Activated naive CD4-positive, alpha-beta T cell treated with anti-CD3 and anti-CD28 coated beads for 36 hours (primary cell): ENCODE measurements at places on chromosomes 2 and 18. TPM values are rescaled to one million over a fixed set of nuclear protein-coding genes. Genes with fewer than 3 reads are reported as not detected.

DNA sequence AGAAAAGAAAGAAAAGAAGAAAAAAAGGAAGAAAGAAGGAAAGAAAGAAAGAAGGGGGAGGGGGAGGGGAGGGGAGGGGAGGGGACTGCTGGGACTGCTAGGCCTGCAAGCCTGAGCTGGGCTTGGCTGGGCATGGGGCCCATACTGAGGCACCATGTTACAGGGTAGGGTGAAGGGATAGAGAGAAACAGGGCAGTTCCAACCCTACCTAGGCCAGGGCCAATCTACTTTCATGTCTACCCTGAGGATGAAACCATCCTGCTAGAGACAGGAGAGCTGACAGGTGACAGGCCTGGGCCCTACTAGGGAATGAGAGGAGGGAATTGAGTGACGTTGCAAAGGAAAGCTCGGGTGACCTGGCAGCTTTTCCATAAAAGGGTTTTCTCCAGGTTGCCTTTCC is 41.7 kb downstream of the TEX44 start:
- DNase-seq, result no peak

GRCh38 chr2:150060341-150060740 is 427.1 kb downstream of the RND3 start:
- no peak for DNase-seq

GRCh38 chr2:233329489-233330135 is 22.0 kb downstream of the SAG start:
- DNase-seq, result no peak

GRCh38 chr18:36630917-36631316 is 197.9 kb downstream of the TPGS2 start:
- DNase-seq, result no peak

DNA sequence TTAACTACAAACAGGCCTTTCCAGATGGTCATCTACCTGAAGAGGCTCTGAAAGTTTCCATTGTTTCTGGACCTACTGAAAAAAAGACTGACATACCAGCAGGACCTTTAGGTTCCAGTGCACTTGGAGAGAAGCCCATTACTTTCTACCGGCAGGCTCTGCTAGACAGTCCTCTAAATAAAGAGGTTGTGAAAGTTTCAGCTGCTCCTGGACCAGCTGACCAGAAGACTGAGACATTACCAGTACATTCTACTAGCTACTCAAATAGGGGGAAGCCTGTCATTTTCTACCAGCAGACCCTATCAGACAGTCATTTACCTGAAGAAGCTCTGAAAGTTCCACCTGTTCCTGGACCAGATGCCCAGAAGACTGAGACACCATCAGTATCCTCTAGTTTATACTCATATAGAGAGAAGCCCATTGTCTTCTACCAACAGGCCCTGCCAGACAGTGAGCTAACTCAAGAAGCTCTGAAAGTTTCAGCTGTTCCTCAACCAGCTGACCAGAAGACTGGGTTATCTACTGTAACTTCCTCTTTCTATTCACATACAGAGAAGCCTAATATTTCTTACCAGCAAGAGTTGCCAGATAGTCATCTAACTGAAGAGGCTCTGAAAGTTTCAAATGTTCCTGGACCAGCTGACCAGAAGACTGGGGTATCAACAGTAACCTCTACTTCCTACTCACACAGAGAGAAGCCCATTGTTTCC is 65.8 kb downstream of the ALMS1 start:
- no peak for DNase-seq

DNA sequence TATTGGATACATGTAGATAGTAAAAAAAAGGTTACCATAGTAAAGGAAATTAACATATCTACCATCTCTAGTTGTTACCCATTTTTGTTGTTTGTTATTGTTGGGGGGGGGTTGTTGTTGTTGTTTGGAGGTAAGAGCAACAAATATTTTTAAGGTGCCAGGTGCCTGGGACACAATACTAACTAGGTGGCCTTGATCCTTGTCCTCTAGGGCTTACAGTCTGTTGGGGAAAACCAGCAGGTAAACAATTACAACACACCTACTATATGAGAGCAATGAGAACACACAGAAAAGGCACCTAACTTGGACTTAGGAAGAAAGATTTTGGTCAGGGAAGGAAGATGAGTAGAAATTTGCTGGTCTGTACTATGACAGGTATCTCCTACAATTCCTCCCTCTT is 46.3 kb downstream of the SCN9A start:
- DNase-seq, result no peak

DNA sequence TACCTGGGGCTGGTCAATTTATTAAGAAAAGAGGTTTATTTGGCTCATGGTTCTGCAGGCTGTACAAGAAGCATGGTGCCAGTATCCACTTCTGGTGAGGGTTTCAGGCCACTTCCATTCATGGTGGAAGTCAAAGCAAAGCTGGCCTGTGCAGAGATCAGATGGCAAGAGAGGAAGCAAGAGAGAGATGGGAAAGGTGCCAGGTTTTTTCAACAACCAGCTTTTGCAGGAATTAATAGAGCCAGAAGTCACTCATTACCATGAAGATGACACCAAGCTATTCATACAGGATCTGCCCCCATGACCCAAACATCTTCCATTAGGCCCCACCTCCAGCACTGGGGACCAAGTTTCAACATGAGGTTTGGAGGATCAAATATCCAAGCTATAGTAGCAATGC is 56.8 kb upstream of the ST3GAL5 start:
- DNase-seq, result no peak

DNA sequence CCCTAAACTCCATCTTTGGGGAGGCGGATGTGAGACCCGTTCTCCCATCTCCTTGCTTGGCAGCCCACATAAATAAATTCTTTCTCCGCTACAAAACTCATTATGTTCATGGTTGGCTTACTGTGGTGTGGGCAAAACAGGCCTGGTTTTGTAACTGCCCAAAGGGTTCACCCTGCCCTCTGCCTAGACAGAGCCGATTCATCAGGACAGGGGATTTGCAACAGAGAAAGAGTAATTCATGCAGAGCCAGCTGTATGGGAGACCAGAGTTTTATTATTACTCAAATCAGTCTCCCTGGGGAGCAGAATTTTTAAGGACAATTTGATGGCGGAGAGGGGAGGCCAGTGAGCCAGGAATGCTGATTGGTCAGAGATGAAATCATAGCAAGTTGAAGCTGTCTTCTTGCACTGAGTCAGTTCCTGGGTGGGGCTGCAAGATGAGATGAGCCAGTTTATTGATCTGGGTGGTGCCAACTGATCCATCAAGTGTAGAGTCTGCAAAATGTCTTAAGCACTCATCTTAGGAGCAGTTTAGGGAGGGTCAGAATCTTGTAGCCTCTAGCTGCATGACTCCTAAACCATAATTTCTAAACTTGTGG is 8.4 kb upstream of the RNF125 start:
- DNase-seq, result no peak

DNA sequence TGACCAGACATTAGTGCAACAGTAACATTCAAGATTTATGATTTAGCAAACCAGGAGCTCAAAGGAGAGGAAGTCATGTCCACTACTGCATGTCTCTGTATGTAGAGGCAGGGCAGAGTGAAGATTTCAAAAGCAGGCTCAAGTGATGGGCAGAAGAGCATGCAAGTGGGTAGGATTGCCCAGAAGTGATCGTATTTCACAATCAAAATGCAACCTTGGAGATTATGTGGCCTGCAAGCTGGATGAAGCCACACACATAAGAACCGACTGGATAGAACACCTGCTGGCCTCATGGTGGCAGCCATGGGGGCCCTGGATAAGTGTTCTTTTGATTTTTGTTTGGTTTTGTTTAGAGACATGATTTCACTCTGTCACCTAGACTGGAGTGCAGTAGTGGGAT is 286.8 kb upstream of the RAB12 start:
- no peak for DNase-seq

The GPN1 gene
- total RNA-seq, result 44.9 TPM
